ENCODE measurements at places on chromosomes 2 and 18.

- DNase-seq: no peak
These were observed 4.4 kb downstream of the ACTR1B start for GRCh38 chr2:97659256-97660043.

GRCh38 chr2:44242904-44243303 lies 32.4 kb upstream of the SLC3A1 start:
- DNase-seq: peak; percentile 4

- no peak for DNase-seq
These were observed 2.3 kb downstream of the ATP6V1B1 start for GRCh38 chr2:70937866-70938585.

DNA sequence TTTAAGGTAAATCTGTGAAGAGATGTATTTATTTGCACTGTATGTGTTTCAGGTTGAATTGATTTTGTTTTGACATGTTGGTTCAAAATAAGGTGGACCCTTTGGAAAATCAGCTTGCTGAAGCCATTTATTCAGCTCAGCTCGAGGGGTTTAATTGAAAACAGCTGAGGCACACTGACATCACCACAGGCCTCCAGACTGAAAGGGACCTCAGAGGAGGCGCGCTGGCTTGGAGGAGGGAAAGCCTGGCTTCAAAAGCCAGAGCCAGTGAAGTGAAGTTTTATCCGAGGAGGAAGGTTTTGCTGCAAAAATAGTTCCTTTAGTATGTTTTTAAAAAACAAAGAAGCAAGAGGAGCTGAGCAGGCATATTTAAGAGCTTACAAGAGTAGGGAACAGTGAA lies 26.9 kb upstream of the DNMT3A start:
- DNase-seq: peak; percentile 94

GRCh38 chr2:53515435-53516332 lies 251.9 kb upstream of the CHAC2 start:
- DNase-seq: no peak

GRCh38 chr18:8847900-8848299 lies 142.5 kb downstream of the MTCL1 start:
- no peak for DNase-seq

DNA sequence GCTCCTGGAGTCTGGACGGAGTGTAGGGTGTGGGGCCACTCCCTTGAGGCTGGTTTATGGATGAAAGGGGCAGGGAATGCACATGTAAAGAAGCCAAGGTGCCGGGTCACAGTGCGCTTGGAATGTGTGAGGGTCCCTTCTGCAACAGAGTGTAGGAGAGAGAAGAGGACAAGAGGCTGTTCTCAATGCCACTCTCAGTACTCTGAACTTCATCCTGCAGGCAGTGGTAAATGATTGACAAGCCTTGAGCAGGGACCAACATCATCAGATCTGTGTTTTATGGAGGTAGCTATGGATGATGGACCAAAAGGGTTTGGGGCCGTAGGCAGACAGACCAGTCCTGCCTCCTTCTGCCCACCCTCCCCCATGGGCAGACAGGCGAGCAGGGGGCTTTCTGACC lies 7.2 kb upstream of the ALKAL2 start:
- no peak for DNase-seq

GRCh38 chr2:23751747-23752265 lies 175.1 kb downstream of the ATAD2B start:
- no peak for DNase-seq
